Progenitor cell of endocrine pancreas (in vitro differentiated cells): ENCODE measurements at places on chromosomes 11 and 22. TPM values are rescaled to one million over a fixed set of nuclear protein-coding genes. Genes with fewer than 3 reads are reported as not detected.

DNA sequence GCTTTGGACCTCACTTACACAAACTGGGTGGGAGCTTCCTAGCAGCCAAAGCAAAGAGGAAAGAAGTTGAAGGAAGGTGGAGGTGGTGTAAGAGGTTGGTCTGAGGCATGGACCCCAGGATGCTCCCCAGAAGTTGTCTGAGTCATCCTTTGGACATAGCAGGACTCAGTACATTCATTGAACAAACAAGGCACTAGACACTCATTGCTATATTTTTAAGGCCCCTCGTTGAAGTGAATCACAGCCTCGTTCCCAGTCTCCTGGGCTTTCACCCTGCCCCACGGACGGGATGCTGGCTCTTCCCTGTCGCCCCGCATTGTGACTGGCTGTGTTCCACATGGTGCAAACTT, 95.9 kb upstream of the FGF3 start:
- no peak for DNase-seq
- no peaks in the 10 kb centered on the region for H3K36me3 ChIP-seq

DNA sequence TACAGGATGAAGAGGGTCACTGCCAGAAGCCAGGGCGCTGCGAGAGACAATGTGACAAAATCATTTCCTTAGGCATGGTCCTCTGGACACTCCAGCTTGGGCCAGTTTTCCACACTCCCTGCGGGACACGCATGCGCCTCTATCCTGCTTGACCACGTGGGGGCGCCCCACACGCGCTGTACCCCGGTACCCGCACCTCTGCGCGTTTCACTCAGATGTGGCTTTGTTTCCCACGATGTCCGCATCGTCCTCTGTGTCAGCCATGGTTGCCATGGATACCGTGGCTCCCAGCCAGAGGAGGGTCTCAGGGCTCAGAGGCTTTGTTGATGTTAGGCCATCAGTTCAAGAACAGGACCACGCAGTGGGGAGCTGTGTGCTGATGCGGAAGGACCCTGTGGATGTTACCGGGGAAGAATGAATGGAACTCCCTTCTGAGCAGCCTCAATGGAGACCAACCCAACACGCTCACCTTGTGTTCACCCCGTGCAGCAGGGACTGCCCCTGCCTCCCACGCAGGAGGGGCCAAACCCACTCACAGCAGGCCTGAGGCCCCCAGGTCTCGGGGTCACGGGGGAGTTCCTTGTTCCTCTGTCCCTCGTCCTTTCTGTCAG, 101.1 kb upstream of the SLC22A12 start:
- peak; percentile 47 for DNase-seq
- H3K4me3 ChIP-seq: no peak overlapping the region
- no peaks in the 10 kb centered on the region for H3K4me1 ChIP-seq
- no peaks in the 10 kb centered on the region for H3K36me3 ChIP-seq

- H3K27ac ChIP-seq: no peak overlapping the region
- DNase-seq: peak; percentile 50
- peaks cover 2% of the 10 kb centered on the region for H3K4me1 ChIP-seq
- no peak overlapping the region for H3K4me3 ChIP-seq
- peaks cover 5% of the 10 kb centered on the region for H3K27me3 ChIP-seq
Measured at GRCh38 chr22:48968201-48968959, 859.3 kb downstream of the BRD1 start.

DNA sequence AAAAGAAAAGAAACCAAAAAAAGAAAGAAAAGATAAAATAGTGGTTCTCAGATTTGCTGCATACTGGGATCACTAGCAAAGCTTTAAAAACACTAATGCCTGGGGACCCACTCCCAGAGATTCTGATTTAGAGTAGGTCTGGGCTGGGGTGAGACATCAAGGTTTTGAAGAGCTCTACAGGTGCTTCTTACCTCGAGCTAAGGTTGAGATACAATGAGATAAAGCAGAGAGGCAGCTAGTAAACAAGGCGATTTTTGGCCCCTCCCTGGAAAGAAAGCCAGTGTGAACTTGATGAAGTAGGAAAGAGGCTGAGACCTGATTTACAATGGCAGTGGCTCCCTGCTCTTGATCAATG, 327.6 kb upstream of the CCDC90B start:
- no peaks in the 10 kb centered on the region for H3K36me3 ChIP-seq
- no peak for DNase-seq
- H3K4me3 ChIP-seq: no peak overlapping the region

MS4A6E gene
- total RNA-seq: not detected in 2 replicates
